ENCODE measurements at places on chromosomes 11 and 22.
A peak's percentile ranks its signal among the peaks of the same experiment; 100 is the strongest.

GRCh38 chr11:66437979-66438503 is 607 bp downstream of the MRPL11 start:
- DNase-seq, result no peak

DNA sequence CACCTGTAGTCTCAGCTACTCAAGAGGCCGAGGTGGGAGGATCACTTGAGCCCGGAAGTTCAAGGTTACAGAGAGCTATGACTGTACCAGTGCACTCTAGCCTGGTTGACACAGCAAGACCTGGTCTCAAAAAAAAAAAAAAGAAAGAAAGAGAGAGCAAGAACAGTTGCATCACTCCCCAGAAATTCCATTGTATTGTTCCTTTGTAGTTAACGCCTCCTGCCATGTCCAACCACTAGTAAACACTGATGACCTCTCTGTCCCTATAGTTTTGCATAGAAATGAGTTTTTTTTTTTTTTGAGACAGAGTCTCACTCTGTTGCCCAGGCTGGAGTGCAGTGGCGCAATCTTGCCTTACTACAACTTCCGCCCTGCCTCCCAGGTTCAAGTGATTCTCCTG is 10.8 kb downstream of the PATL1 start:
- DNase-seq, result no peak

- DNase-seq, result no peak
Measured at GRCh38 chr22:35480627-35481550, 59.7 kb upstream of the RASD2 start.

- no peak for DNase-seq
Measured at GRCh38 chr11:65225279-65226102, 36.3 kb upstream of the POLA2 start.

DNA sequence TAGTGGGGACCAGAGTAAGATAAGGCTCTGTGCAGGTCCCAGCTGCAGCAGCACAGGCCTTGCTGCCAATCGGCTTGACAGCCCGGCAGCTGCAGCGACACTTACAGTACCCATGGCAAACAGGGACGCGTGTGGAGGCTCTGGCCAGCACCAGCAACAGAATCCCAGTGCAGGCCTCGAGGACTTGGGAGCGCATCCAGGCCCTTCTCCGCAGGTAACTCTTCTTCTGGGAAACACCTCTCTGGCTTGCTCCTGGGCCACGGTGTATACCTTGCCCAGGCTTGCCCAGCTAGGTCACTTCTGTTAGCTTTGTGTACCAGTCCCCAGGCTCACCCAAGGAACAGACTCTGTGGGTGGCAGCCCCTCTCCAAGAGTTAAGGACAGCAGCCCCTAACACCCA is 126.7 kb downstream of the CTTN start:
- DNase-seq, result no peak

- DNase-seq, result no peak
Measured at GRCh38 chr11:40877256-40877655, 582.2 kb downstream of the LRRC4C start.

- no peak for DNase-seq
Measured at GRCh38 chr11:128928400-128928799, 14.3 kb downstream of the TP53AIP1 start.

DNA sequence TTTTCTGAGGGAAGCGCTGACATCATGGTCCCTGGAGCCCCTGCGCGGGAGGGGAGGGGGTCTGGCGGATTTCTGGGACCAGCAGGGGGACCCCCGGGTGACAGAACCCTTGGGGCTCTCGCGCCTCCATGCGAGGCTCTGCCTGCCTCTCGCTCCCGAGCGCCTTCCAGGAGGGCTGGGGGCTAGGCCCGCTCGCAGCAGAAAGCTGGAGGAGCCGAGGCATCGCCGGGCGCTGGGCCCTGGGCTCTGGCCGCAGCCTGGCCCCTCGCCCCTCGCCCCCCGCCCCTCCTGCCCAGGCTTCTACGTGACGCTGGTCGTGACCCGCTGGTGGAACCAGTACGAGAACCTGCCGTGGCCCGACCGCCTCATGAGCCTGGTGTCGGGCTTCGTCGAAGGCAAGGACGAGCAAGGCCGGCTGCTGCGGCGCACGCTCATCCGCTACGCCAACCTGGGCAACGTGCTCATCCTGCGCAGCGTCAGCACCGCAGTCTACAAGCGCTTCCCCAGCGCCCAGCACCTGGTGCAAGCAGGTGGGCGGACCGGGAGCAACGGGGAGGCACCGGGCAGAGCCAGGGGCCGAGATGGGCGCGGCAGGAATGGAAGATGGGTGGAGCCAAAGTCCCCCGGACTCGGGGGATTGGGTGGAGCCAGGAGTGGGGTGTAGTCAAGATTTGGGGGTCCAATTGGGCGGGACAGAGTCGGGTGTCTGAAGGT is 5.4 kb downstream of the BEST1 start:
- no peak for DNase-seq

DNA sequence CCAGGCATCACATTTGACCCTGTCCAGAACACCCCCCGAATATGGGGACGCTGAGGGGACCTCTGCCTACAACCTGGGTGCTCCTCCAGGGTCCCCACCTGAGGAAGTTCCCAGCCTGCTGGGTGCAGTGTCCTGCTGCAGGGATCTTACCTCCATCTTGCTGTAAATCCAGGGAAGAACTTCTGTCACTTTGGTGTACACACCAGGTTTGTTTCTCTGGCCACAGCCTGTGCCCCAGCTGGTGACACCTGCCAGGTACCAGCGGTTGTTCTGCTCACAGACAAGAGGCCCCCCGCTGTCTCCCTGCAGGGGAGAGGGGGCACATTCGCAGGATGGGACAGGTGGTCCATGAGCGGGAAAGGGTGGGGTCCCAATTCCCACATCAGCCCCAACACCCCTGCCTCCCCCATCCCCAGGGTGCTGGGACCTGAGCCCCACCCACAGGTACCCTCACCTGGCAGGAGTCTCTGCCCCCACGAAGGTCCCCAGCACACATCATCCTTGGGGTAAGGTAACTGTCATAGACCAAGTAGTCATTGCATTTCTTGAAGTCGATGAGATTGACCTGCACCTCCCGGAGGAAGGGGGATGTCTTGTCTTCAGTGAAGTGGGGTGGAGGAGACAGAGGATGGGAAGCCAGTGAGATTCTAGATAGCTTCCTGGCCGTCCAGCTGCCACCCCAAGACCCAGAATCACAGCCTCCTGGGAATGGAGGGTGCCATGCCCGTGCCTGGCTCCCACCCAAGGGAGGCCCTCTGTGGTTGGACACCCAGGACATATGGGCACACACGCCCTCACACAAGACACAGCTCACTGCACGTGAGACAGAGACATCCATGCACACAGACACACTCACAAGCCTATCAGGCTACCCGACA is 25.5 kb downstream of the TMPRSS13 start:
- no peak for DNase-seq

- no peak for DNase-seq
Measured at GRCh38 chr22:38946771-38947170, 10.6 kb upstream of the APOBEC3A start.

DNA sequence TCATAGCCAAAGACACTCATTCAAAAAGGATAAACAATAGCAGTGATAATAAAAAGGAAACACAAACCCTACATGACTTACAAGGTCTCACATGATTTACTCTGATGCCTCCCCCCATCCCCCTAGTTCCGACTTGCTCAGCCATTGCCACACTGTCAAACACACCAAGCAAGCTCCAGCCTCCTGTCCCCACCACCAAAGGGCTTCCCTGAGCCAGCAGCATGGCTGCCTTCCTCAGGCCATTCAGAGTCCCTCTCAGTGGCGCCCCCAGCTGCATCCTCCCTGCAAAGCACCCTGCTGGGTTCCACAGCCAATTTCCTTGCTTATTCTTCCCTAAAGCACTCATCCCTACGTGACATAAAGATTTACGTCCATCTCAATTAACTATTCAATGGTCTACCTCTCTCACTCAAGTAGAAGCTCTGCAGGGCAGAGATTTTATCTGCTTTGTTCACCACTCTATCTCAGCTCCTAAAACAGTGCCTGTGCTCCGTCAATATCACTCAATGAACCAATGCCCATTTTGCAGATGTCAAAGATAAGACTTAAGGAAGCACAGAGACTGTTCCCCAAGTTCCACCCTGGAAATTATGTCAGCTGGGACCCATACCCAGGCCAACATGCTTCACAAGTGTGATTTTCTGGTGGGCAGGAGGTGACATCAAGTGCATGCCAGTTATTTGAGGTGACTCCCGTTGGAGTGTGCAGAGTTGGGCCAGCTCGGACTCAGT is 106.9 kb downstream of the SYN3 start:
- DNase-seq, result no peak

- no peak for DNase-seq
Measured at GRCh38 chr22:37015587-37015878, 3.7 kb downstream of the TST start.

DNA sequence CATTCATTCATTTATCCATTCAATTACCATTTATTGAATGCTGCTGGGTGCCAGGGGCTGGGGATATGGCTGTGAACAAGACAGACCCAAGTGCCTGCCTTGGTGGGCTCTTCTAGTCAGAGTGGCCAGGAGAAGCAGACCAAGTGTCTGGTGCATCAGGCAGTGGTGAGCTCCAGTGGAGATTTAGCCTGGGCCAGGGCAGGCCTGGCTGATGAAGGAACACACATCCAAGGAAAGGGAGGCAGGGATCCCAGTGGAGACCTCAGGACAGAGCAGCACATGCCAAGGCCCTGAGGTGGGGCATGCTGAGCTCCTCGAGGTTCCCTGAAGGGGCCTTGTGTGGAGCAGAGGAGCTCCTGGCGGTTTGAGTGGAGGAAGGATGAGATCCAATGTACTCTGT is 46.6 kb upstream of the SMIM38 start:
- DNase-seq, result no peak

- DNase-seq, result no peak
Measured at GRCh38 chr22:29892315-29893156, 9.6 kb downstream of the MTMR3 start.

DNA sequence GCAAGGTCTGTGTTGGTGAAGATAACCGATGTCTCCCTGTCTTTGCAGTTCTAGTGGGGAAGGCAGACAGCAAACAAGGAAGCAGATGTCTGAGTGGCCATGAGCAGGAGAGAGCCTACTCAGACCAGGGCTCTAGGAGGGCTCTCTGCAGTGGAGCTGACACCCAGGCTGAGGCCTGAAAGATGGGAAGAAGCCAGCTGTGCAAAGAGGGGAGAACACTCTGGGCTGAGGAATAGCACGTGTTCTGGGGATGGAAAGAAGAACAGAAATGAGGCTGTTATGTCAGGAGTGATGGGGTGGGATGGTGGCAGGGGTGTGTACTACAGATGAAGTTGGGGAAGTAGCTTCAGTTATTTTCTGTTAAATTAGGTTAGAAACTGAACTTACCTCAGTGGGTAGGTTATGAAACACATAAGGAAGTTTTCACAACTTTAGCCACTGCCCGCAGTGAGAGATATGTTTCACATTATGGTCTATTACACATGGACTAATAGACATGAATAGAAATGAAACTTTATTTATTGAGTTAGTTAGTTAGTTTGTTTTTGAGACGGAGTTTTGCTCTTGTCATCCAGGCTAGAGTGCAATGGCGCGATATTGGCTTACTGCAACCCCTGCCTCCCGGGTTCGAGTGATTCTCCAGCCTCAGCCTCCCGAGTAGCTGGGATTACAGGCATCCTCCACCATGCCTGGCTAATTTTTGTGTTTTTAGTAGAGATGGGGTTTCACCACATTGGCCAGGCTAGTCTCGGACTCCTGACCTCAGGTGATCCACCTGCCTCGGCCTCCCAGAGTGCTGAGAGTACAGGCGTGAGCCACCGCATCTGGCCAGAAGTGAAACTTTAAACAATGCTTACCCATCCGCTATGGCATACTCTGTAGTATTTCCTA is 7.8 kb downstream of the DCPS start:
- DNase-seq, result no peak

DNA sequence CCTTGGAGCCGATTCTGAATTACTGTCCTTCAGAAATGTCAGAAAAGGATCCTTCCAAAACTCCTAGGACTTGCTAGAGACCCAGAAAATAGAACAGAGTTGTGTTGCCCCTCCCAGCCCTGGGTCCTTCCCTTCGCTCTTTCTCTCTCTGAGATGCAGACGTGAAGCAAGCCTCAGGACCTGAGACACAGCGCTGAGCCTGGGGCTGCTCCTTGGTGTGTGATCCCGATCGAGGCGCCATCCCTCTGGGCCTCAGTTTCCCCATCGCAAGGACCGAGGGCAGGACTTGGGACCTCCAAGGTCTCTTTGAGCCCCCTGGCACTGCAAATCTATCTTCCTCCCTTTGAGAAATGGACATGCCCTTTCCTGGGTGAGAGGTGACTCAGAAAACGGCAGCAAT is 533.5 kb downstream of the TBC1D22A start:
- DNase-seq, result no peak

DNA sequence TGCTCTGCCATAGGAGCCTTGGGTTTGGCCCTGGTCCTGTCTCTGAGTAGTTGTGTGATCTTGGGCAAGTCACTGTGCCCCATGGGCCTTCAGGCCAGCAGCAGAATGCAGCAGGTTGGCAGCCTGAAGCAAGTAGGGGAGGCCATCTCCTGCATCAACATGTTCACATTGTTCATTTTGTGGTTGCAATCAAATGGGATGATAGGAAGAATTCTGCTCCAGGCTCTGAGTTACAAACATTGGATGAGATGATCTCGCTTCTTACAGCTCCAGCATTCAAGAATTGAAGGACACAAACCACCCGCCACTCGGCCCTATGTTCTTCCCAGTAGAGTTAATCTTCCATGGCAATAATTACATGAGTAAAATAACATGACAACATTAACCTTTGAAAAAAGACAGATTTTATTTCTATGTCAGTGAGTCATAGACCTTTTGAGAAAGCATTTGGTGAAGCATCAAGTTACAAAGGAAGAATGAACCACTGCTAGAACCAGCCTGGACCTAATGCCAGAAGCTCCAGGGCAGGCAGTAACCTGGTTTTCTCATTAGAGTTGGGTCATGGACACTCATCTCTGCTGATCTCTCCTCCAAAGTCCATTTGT is 308.3 kb upstream of the NCAM1 start:
- no peak for DNase-seq

DNA sequence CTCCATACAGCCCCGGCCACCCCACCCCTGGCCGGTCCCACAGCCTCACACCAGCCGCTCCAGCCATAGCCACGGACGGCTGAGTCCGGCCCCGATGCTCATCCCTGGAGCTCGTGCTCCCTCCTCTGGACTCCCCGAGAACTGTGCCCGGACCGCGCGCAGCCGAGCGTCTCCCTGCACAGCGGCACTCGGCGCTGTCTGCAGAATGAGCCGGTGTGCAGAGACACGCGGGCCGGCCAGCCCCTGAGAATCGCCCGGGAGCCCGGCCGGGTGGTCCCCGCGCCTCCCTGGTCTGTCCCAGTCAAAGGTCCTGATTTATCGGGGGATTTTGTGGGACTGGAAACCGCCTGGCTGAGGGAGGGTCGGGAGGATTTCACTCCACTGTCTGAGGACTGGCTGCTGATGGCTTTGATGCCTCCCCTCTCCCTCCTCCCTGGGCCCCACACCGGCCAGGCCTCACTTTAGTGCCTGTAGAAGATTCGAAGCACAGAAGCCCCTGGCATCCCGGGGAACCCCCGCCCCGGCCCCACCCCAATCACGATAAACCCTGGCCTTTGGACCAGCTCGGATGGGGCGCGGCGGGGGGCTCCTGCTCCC is 102.7 kb downstream of the BRD1 start:
- DNase-seq, result peak; percentile 80

GRCh38 chr11:75289511-75289760 is 48.9 kb downstream of the TPBGL start:
- no peak for DNase-seq

All from mesothelial cell of epicardium (in vitro differentiated cells).